CD4-positive, alpha-beta memory T cell (primary cell): ENCODE measurements at places on chromosomes 12 and 14.

GRCh38 chr12:119826661-119827445, 50.3 kb downstream of the CIT start:
- DNase-seq: no peak

DNA sequence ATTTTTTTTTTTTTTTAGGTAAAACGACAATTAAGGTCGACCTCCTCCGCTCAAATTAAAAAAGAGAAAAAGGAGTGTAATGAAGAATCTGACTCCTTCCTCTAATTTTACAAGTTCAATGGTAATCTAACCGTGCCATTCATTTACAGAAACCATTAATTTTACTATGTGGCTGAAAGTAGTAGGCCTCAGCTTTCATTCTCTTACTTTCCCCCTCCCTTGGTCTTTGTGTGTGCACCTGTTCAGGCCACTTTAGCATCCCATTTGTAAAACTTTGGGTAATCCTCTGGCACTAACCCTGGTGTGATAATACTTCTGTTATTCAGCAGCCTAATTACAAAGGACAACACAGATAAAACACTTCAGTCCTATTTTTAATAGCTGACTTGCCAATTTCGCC, 128.1 kb downstream of the ASCL1 start:
- DNase-seq: no peak

- no peak for DNase-seq
Observed at GRCh38 chr12:116143909-116144308, 133.6 kb downstream of the MED13L start.

DNA sequence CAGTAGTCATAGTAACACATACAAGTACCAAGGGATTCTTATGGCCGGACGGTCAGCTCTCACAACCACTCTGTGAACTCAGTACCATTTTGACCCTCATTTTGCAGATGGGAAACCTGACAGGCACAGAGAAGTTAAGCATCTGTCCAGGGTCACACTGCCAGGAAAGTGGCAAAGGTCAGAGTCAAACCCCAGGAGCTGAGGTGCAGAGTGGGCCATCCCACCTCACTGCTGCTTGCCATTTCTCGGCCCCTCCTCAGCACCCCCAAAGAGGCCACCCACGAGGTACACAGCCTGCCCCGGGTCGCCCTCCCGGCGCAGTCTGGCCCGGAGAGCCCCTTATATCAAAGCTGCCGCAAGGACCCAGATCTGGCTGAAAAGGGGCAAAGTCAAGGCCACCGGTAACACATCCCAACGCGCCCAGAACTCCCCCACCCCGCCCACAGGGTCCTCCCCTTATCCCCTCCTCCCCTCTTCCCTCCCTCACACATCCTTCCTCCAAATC, 1.7 kb downstream of the NCOR2 start:
- no peak for DNase-seq

DNA sequence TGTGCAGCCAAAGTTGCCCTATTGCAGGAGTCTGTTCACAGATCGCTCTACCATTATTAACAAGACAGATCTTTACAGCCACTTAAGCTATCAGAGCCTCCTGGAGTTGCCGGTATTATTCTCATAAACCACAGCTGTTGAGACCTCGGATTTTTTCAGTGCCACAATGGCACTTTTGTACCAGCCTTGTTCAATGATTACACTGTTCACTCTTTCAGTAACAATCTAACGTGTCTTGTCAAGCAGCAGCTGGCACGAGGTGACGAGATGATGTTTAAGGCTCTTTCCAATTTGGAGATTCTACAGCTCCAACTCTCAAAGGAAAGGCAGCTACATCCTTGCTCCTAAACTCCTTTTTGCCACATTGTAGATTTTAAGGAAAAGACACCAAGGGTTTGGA, 30.7 kb downstream of the LRIG3 start:
- no peak for DNase-seq

DNA sequence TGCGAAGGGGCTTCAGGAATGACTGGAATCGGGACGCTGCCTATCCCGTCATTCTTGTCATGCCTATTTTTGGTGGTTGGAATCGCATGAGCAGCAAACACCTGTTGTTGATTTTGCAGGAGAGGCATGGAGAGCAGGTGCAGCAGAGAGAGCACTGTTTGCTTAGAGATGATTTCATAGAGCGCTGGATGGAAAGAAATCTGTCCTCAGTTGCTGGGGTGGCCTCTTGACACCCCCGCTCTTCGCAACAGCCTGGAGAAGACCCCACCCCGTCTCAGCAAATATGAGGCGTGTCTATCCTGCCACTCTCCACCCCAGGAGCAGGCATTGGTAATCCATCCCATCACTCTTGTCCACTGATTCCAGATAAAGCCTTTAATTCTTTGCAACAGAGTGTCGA, 19.3 kb upstream of the NCOR2 start:
- DNase-seq: no peak

GRCh38 chr14:99734406-99735051, 50.4 kb downstream of the CYP46A1 start:
- DNase-seq: no peak

GRCh38 chr12:113762882-113763816, 203.0 kb downstream of the RBM19 start:
- no peak for DNase-seq

DNA sequence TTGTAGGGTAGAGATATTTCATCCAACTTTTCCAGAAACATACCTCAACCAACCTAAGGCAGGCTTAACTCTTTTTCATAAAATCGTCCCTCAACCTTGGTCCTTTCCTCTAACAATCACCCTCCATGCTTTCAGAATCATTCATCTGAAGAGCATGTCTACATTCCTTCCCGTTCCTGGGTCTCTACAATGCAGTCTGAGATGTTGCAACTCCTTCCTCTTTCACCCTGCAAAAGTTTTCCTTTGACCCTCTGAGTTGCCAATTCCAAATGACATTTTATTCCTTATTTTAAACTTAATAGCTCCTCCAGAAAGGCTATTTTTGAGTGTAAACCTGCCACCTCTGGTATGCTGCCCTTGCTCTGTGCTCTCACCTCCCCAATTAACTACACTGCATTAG, 16.7 kb downstream of the SLC7A7 start:
- no peak for DNase-seq

- no peak for DNase-seq
Observed at GRCh38 chr12:59940631-59941342, 345.0 kb downstream of the SLC16A7 start.

GRCh38 chr12:91105807-91106206, 5.5 kb downstream of the LUM start:
- DNase-seq: no peak

- no peak for DNase-seq
Observed at GRCh38 chr14:52380294-52380693, 66.2 kb downstream of the PTGER2 start.

DNA sequence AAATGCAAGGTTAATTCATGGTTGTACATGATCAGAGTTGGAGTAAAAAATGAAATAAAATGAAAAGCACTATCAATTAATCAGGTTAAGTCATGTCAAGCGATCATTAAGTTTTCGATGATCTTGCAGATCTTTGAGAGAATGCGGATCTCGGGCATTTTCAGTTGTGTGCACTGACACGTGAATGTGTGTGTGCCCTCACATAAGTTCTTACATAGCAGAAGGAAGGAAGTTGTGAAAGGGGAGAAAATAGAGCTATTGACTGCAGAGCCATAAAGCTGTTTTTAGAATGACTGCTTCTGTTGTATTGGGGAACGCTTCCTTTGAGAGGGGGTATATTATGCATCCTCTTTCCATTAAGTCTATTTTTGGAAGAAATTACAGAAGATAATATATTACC, 101.3 kb downstream of the HMGA2 start:
- no peak for DNase-seq

- no peak for DNase-seq
Observed at GRCh38 chr12:116248930-116249329, 28.6 kb downstream of the MED13L start.

- no peak for DNase-seq
Observed at GRCh38 chr14:53493320-53493719, 340.2 kb upstream of the DDHD1 start.

- no peak for DNase-seq
Observed at GRCh38 chr14:20376071-20376588, 32.7 kb downstream of the PARP2 start.

- DNase-seq: no peak
Observed at GRCh38 chr14:63892265-63892664, 39.5 kb downstream of the SYNE2 start.

- no peak for DNase-seq
Observed at GRCh38 chr14:85468816-85469215, 61.1 kb upstream of the FLRT2 start.

GRCh38 chr14:32134448-32135097, 57.5 kb downstream of the ARHGAP5 start:
- no peak for DNase-seq

- DNase-seq: no peak
Observed at GRCh38 chr12:101436136-101436535, 28.6 kb upstream of the ARL1 start.

DNA sequence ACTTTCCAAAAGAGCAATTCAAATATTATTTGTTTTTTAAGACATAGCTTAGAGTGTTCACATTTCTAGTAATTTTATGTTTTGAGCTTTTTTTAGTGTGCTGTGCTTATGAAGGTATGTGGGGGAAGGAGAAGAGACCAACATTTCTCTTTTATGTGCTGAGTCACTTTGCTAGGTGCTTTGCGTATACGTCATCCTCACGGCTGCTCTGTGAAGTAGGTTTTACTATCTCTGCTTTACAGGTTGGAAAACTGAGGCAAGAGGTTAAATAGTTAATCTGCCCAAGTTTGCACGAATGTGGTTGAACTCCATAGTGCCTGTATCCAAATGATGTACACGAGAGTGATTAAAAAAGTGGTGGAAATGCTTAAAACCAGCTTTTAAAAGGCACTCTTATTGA, 75.9 kb downstream of the AEBP2 start:
- no peak for DNase-seq

- DNase-seq: no peak
Observed at GRCh38 chr14:89336338-89336737, 80.7 kb downstream of the FOXN3 start.

DNA sequence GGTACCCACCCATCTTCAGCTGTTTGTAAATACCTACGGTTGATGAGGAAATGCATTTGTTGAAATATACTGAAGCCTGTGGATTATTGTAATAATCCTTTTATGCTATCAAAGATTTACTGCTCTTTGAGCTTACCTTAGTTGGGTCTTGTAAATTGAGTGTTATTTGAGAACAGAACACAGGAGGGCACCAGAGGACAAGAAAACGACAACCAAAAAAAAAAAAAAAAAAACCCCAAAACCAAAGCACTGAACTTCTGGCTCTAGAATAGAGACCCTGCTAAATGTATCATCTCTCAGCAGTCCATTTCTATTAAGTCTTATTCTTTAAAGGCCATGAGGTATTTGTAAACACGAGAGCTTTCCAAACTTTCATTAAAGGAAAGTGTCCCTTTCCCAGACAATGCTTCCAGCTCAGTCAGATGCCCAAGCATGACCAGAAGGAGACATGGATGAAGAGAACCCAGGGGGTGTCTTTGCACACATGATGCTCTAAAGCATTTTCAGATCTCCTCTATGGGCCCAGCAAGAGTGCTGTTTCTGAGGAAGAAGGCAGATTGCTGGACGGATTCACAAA, 763.9 kb downstream of the NRXN3 start:
- no peak for DNase-seq

DNA sequence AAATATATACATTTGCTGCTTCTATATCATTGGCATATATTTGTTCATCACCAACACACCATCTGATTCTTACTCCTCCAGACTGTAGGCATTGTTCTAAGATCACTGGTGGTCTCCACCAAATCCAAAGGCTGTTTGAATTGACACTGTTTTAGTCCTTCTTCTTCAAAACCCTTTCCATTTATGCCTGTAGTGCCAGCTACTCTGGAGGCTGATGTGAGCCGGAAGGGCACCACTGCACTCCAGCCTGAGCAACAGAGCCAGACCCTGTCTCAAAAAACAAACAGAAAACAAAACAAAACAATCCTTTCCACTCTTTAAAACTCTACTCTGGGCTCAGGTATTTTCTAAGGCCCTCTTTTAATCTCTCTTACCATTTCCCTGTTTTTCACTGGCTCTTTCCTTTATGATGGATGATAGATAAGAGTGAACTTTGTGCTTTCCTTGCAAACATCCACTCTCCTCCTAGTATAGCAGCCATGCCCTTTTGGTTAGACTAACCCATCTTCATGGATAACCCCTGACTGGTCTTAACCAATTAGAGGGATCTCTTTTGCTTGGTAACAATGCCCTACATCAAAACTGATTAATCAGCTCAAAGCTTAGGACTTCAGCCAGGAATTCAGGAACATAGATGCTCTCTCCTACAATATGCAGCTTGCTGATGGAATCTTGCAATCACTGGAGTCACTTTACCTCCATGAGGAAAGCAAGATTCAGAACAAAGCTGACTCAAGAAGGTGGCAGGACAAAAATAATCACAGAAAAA, 24.9 kb downstream of the SPTSSA start:
- no peak for DNase-seq

GRCh38 chr12:27901959-27902358, 70.6 kb downstream of the PTHLH start:
- DNase-seq: no peak

DNA sequence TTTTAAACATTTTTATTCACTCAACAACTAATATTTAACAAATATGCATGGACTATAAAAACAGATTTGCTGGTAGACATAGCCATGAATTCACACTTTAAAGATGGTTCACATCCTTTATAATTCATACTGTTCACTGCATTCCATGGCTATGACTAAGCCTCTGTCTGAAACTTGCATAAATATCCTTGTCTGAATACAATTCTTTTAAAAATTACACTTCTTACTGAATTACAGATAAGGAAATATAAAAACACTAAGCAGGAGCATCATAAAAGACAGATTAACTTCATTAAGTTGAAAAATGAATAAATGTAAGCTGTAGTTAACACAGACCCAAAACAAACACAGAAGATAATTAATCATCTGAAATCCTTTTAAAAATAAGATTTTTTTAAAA, 53.8 kb downstream of the GXYLT1 start:
- DNase-seq: no peak
